Prostate gland (tissue), 2 donors: ENCODE measurements at places on chromosomes 7 and 10.

GRCh38 chr10:46549171-46550075 is 7.0 kb downstream of the GPRIN2 start:
- DNase-seq, result peak; percentile 5

DNA sequence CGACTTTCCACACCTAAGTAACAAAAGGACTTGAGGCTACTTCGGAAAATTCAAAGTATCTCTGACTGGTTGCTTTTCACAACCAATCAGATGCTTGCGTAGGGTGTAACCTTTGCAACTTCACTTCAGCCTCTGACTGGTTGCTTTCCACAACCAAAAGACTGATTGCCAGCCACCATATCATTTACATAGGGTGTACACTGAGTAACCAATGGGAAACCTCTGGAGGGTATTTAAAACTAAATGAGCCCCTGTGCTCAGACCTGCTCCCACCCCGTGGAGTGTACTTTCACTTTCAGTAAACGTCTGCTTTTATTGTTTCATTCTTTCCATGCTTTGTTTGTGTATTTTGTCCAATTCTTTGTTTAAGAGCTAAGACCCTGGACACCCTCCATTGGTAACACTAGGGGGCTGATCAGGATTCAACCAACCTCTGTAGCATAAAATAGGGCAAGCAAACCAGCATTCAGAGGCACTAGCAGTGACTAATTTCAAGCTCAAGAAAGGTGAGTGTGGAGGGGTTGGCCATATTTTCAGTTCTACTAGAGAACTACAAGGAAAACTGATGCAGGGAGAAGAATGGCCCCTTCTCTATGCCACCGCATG is 390.8 kb downstream of the POM121L12 start:
- no peak for DNase-seq

DNA sequence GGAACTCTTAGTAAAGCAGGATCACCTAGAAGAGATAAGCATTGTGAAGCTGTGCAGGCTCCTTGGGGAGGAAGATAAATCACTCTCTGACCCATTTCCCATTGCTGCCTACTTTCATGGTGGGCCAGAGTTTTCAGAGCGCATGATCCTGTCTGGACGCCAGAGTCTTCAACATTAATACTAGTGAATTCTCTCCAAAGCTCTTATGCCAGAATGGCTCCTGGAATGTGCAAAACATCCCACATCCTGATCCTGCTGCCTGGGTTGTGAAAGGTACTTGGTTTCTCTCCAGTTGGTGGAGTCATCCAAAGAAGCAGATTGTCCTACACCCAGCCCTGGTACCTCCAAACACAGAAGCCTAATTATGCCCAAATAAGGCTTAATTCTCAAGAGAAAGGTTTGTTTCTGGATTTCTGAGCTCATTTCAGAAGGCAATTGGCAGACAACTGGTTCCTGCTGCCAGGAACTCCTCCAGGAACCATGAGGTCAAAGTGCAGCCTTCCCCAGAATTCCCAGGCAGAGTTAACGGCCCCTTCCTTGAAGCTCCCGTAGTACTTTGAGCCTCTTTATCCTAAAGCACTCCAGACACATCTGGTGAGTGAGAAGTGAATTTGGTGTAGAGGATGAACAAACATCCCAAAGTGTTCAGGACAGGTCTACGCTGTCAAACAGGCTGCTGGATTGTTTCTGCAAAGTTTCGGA is 495.2 kb downstream of the PLXNA4 start:
- no peak for DNase-seq

GRCh38 chr7:36301914-36302771 is 87.5 kb upstream of the ANLN start:
- DNase-seq, result no peak

DNA sequence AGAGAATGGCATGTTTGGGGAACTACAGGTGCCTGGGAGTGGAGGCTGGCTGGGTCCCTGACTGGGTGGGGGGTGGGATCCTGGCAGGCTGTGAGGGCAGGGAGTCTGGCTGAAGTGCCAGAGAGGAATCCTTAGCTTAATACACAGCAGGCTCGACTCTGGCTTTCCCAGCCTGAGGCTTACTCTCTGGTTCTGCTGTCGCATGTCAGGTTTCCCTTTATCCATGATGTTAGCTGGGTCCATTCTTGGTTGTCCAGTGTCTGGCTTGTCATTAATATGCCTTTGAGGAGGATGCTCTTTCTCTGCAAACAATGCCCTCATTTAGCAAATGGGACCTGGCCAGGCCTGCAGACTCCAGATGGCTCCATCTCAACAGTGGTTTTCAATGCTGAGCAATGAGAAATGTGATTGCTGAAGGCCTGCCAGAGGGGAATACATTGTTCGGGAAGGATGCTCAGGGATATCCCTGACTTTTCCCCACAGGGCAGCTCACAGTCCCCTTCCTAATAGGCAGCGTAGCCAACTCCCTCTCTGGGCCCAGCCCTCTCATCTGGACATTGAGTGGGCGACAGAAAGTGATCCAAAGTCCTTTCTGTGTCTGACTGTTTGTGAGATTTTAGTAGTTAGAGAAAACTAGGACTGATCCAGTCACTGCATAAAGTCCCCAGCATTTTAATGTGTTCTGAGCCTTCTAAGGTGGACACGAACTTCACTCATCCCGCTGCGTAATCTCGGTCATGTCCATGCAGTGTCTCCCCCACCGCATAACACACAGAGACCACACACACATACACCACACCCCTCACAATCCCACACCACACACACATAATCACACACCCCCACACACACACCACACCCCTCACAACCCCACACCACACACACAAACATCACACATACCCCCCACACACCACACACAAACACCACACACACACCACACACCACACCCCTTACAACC is 124.9 kb downstream of the ANLN start:
- DNase-seq, result no peak

DNA sequence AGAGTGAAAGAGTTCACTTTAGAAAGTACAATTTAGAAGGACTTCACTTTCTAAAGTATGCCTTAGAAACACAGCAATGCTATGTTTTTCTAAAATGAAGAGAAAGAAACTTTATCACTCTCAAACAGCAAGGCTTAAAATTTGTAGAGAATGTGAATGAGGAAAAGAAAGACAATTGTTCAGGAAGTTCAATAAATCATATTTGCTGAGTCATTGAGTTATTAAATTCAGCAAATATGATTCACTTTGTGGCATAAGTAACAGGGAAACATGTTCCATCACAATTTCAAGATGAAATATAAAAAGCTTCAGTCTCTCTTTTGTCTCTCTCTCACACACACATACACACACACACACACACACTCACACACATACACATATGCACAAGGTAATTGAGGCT is 187.9 kb downstream of the PCDH15 start:
- no peak for DNase-seq

DNA sequence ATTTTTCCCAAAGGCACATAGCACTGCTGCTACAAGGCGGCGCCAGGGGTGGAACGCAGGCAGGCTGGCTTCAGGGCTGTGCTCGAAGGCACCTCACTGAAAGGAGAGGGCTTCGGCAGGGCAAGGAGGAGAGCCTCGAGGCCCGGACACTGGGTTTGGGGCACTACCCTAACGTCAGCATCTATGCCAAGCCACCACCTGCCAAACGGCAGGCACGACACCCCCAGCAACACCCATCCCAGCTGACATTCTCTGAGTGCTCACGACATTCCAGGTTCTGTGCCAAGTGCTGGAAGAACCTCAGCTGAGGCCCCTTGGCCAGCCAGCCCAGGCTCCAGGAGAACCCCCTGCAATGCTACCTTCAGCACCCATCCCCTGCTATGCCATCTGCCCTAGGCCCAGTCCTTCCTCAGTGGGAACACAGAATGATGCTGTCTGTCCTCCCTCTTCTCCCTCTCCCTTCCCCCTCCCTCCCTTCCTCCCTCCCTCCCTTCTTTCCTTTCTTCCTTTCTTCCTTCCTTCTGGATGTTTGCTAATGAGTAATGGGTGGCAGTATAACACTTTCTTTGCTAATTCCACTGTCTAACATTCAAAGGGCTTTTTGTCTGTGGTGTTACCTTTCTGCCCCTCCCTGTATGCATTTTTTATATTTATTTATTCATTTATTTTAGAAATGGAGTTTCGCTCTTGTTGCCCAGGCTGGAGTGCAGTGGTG is 24.3 kb downstream of the ZCCHC24 start:
- no peak for DNase-seq

DNA sequence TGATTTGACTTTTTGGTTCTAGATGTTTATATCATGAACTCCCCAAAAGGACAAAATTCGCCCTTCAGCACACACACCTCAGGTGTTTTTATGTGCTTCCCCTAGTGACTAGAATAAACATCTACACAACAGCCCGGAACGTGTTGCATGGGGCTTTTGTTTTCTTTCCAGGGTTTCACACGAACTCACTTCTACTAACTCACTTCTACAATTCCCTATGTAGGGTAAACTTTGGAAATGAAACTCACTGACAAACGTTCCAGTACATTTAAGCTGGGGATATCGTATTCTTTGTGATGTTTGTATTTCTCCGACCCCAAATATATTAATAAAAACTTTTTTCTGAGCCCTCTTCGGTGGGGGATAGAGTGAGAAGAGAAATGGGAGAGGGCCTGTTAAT is 1.4 kb downstream of the TRA2A start:
- no peak for DNase-seq

- DNase-seq, result peak; percentile 62
Observed at GRCh38 chr10:52308251-52309031, 5.6 kb upstream of the DKK1 start.
